ENCODE measurements at places on chromosomes 1 and 21.

DNA sequence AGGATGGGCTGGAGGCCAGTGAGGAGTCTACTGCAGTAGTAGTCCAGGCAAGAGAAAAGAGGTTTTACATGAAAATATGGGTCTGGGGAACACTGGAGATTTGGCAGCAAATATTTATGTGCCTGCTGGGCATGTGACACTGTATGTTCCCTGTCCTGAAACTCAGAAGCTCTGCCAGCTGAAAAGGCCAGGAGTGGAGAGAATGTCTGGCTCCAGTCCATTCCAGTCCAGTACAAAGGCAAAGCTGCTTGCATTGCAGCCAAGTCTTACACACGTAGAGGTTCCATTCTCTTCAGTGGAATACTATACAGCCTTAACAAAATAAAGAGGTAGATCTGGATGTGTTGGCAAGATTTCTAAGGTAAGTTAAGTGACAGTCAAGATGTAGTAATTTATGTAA is 7.5 kb upstream of the YBX1 start:
- no peak for DNase-seq

GRCh38 chr21:35222021-35222420 is 172.9 kb upstream of the RUNX1 start:
- no peak for DNase-seq

DNA sequence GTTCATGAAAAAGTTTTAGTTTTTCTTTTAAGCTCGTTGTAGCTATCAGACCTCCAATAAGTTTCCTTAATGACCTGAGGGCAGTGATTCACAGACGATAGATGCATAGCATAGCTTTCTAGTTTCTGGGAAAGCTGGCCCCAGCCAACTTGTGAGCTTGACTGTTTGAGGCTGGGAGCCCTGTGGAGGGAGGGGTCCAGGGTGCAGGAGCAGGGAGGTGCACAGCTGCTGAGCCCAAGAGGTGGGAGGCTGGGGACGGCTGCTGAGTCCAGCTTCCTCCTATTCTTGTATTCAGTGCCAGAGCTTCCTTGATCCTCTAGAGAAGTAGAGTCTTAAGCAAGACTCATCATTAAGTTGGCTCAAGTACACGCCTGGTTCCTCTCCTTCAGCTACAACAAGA is 11.0 kb upstream of the AVPR1B start:
- no peak for DNase-seq

DNA sequence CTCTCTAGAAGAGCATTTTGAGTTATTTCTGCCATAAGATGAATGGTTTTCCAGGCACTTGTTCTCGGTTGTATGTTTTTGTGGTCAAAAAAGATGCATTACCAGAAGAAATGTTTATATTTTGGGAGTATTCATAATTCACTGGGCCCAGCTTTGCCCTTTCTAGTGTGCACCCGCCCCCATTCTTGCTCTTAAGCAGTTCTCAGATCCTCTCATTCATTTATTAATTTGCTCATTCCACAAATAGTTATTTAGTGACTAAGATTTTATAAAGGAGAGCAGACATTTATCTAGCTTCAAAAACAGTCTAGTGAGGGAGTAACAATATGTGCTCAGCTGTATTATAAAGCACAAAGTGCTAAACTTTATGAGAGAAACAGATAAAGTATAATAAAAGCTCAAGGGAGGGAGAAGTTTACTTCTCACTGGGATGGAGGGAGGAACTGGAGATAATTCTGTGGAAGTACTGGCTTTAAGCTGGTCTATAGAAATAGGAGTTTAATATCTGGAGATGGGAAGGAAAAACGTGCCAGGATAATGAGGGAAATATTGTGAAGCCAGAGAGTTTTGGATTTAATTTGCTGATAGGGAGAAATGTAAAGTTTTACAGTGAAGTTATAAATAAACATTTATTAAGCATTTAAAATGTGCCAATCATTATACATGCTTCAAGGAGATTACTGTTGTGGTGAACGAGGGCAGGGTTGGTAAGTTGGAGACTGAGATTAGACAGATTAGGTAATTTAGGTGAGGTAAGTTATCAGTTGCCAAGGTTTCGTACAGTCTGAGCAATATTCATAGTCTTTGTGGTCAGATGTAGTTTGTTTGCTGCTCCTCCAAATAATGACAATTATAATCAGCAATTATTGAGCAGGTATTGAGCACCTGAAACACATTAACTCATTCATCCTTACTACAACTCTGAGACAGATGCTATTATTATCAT is 9.1 kb upstream of the MACF1 start:
- no peak for DNase-seq

DNA sequence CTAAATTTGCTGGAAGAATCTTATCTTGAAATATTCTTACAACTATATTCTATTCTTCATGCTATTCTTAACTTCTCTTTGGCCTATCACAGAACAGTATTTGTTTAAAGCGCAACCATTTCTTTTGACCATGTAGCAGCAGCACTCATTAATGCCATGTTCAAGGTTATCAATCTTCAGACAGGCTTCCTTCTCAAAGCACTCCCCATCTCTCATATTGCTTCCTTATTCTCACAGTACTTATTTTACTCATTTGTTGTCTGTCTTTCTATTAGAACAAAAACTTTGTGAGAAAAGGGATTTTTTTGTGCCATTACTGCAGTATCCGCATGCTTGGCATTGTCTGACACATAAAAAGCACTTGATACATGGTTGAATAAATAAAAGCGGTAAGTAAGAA is 89.7 kb downstream of the ATP1B1 start:
- DNase-seq, result no peak

- DNase-seq, result no peak
These were observed 9.6 kb upstream of the NVL start for GRCh38 chr1:224339442-224340033.

- no peak for DNase-seq
These were observed 39.5 kb downstream of the PTPRC start for GRCh38 chr1:198678301-198678836.

GRCh38 chr1:100265562-100265930 is 470 bp upstream of the RTCA start:
- DNase-seq, result no peak

DNA sequence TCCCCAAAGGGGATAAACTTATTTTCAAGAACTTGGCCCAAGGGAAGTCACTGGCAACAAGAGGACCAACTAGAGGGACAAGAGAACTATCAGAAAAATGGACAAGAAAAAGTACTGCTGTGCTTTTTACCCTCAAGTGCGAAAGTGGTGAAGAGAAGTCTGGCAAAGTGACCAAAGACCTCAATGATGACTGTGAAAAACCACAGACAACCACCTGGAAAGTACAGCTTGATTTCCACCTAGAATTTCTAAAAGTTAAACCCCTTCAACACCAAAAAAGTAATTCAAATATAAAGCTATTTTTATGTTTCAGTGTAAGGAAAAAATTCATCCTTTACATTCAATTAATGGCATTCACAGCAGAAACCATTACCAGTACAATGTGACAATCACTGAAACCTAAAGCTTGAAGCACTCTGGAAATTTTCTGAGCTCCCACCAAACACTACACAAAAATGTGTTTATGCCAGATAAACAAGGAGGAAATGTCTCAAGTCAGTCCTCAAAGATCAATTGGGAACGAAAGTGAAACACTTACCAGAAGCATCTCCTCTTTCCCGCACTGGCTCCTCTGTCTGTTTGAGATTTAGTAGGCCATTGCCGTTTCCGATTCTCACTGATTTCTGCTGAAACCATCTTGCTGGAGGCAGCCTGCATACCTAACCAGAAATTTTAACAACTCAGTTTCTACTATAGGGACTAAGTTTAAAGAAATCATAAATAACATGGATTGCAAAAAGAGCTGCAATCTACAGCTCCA is 8.3 kb downstream of the SDE2 start:
- DNase-seq, result no peak

DNA sequence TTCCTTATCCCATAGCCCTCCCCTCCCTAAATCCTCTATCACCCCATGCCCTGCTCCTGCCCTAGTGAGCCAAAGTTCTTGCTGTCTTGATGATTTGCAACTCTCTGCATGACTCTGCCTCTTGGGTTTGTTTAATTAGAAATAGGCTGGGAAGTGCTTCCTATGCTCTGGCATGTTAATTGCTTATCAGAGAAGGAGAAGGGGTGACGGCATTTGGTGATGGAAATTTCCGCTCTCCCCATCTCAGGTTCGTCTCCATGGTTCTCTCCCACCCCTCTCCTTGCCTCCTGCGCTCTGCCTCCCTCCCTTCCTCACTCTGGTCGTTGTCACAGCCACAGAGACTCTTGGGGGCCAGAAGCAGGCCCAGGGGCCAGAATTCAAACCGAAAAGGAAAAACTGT is 68.9 kb downstream of the LRRN2 start:
- DNase-seq, result no peak

GRCh38 chr1:52877554-52877953 is 35.0 kb downstream of the ZYG11A start:
- no peak for DNase-seq

DNA sequence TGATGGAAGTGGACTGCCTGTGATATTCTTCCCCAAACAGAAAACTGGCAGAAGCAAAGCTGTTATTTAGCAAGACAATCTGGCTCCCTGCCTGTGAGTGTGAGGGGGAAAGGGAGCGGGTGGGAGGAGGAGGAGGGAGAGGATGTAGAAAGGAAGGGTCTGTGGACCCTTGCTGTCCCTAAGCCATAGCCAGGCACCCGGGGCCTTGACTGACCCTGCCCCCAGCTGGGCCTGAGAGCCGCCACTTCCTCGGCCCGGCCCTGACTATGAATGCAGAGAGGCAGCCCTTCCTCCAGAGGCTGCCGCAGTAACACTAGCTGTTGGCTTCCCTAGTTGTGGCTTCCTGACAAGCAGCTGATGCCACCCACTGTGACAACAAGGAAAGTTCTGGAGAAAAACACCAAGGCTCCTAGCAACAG is 13.9 kb downstream of the PLA2G2F start:
- DNase-seq, result peak; percentile 22

GRCh38 chr1:38173157-38173831 is 126.7 kb upstream of the POU3F1 start:
- no peak for DNase-seq

GRCh38 chr1:151314137-151314875 is 12.9 kb downstream of the PI4KB start:
- DNase-seq, result no peak

DNA sequence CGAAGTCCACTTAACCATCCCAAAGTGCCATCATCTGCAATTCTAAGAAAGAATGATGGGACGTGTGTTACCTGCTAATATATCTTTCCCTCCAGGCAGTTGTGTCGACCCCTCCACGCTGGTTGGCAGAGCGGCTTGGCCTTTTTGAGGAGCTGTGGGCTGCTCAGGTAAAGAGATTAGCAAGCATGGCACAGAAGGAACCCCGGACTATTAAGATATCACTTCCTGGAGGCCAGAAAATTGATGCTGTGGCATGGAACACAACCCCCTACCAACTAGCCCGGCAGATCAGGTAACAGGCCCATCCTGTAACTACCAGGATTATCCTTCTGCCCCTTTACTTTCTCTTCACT is 520 bp downstream of the TARS2 start:
- no peak for DNase-seq

DNA sequence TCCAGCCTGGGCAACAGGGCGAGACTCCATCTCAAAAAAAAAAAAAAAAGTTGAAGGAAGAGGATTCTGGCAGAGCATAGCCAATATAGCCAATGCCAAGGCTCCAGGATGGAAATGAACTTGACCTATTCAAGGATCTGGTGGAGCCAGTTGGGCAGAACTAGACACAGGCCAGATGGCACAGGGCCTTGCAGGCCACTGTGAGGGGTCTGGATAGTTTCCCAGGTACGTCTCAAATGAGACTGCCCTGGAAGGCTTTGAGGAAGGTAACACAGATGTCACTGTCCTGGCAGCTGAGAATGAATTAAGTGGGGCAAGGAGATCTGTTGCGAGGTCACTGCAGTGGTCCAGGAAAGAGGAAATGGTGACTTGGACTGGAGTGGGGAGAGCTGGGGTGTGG is 12.0 kb upstream of the ARHGEF19 start:
- DNase-seq, result no peak

DNA sequence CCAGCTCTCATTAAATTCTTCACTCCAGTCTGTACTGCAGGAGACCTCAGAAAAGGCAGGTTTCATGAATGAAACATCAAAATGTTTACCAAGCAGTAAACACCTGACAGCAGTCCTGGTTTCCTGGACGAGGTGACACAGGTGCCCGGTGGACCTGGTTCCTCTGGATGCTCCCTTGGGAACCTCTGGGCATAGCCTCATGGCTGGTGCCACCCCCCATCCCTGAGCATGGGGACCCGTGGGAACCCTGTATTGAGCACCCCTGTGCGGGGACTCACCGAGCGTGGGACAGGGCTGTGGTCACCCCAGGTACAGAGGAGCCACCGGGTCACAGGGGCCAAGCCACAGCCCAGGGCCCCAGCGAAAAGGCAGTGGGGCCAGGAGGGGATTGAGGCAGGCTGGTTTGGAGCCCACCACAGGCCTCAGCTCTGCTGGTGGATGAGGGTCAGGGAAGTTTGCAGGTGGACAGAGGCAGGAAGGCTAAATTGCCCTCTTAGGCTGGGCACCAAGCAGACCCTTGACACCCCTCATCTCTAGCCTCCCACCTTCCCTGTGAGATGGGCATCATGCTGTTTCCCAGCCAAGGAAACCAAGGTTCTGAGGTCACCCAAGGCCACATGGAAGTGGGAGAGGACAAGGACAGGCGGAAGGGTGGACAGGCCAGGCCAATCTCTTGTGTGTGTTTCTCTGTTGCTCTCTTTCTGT is 158.4 kb downstream of the PTPRU start:
- no peak for DNase-seq

DNA sequence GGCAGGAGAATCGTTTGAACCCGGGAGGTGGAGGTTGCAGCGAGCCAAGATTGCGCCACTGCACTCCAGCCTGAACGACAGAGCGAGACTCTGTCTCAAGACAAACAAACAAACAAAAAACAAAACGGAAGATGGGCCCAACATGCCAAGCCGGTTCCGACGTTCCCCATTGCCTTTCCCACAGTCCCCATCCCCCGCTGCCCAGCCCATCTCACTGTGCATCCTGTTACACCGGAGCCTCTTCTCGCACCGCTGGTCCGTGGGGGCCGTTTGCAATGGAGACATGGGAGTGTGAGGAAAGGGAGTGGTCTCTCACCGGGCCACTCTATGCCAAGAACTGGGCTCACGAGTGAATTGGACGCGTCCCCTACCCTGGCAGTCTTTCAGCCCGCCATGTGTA is 1.3 kb upstream of the CFAP74 start:
- peak; percentile 46 for DNase-seq

GRCh38 chr1:164702216-164702615 is 143.2 kb downstream of the PBX1 start:
- DNase-seq, result no peak

DNA sequence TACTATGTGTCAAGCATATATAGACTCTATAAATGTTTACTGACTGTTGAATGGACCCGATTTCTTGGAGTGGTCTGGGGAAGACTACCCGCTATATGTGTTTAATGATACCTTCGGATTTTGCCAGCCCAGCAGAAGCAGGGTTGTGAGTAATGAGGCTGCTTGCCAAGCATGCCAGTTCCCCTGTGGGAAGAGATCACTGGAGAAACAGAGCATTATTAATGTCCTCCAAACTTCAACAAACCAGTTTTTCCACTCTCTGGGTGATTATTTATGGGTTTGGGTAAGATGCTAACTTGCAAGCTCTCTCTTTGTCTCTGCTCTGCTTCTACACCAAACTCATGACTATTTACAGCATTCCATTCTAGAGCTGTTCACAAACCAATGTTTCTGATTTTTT is 25.1 kb upstream of the PHGDH start:
- DNase-seq, result no peak

GRCh38 chr1:221933814-221934213 is 191.9 kb upstream of the DUSP10 start:
- no peak for DNase-seq

Data from nephron progenitor cell (in vitro differentiated cells).